Mucosa of descending colon (tissue), 3 donors: ENCODE measurements at places on chromosomes 2 and 18. TPM values are rescaled to one million over a fixed set of nuclear protein-coding genes. Genes with fewer than 3 reads are reported as not detected.

- no peak for DNase-seq
These were observed 65.5 kb downstream of the MSTN start for GRCh38 chr2:189997016-189997415.

GALNT14 gene
- total RNA-seq: 0.75 TPM

- no peak for DNase-seq
These were observed 245.9 kb downstream of the METTL4 start for GRCh38 chr18:2325308-2325849.

- no peak for DNase-seq
These were observed 230.7 kb downstream of the HAUS1 start for GRCh38 chr18:46334868-46335281.

GRCh38 chr2:230152334-230152733 lies 67.5 kb downstream of the SP110 start:
- no peak for DNase-seq

- DNase-seq: no peak
These were observed 170.4 kb downstream of the NCK2 start for GRCh38 chr2:105915005-105915558.

C1QL2 gene
- not detected for total RNA-seq

- no peak for DNase-seq
These were observed 45.6 kb upstream of the ITGAV start for GRCh38 chr2:186544255-186544675.

DNA sequence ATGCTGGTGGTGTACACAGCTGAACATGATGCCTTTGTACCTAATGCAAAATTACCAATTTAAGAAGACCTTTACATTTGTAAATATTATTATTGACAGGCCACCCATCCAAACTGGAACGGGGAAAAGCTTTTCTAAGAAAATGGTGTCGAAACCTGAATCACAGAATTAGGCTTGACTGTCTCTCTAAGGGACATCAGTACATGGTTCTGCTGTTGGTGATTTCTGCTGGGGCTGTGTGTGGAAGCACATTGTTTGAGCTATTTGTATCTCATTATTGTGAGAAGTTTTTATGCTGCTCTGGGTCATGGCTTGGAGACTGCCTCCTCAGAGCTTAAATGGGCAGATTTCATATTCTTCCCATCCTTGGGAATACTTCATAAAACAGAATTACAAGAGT lies 420.9 kb upstream of the POU3F3 start:
- no peak for DNase-seq

GRCh38 chr18:50680966-50681365 lies 121.1 kb downstream of the MAPK4 start:
- no peak for DNase-seq

PARD6G gene
- 8.5 TPM for total RNA-seq

- no peak for DNase-seq
These were observed 522.8 kb upstream of the CDH7 start for GRCh38 chr18:65227970-65228369.

GRCh38 chr2:203675086-203675485 lies 31.4 kb upstream of the CD28 start:
- DNase-seq: no peak

DNA sequence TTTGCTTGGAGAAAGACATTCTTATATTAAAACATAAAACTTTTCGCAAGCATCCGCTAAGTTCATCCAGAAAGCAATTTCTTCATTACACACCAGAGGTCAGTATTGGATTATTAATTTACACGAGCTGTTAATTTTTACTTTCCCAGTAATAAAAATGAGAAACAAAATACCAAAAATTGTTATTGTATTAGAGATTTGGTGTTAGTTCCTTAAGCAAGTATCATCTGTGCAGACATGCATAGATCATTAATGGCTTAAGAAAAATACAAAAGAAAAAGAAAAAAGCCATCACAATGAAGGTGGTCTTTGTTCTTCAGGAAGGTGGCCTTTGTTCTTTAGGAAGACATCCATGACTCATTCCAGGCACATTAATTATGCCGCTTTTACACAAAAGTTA lies 53.6 kb upstream of the HNMT start:
- DNase-seq: no peak

- DNase-seq: no peak
These were observed 1.4 kb upstream of the ACTG2 start for GRCh38 chr2:73891276-73891901.

- DNase-seq: no peak
These were observed 27.3 kb downstream of the GRB14 start for GRCh38 chr2:164593959-164594358.

DNA sequence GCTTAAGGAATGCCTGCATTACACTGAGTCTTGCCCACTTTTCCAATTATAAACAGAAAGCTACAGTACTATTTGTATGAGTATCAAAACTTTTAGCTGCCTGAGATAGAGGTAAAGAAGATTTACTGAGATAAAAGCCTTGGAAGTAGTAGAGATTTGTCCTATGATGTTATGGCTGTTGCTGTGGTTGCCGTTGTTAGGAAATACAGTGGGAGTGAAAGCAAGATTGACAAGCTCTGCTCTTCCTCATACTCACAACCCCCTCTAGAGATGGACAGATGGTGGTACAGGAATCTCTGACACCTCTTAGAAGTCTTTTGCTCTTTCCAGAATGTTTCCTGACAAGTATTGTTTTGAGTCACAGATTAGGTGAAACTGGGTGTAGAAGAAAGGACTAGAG lies 242.5 kb downstream of the RPIA start:
- no peak for DNase-seq

ZC3H6 gene
- total RNA-seq: 10.9 TPM

- DNase-seq: no peak
These were observed 1.7 kb upstream of the QPCT start for GRCh38 chr2:37342591-37343220.

- DNase-seq: peak; percentile 61
These were observed 579 bp downstream of the LOXL3 start for GRCh38 chr2:74552914-74553811.

IGFBP2 gene
- 26.7 TPM for total RNA-seq

DNA sequence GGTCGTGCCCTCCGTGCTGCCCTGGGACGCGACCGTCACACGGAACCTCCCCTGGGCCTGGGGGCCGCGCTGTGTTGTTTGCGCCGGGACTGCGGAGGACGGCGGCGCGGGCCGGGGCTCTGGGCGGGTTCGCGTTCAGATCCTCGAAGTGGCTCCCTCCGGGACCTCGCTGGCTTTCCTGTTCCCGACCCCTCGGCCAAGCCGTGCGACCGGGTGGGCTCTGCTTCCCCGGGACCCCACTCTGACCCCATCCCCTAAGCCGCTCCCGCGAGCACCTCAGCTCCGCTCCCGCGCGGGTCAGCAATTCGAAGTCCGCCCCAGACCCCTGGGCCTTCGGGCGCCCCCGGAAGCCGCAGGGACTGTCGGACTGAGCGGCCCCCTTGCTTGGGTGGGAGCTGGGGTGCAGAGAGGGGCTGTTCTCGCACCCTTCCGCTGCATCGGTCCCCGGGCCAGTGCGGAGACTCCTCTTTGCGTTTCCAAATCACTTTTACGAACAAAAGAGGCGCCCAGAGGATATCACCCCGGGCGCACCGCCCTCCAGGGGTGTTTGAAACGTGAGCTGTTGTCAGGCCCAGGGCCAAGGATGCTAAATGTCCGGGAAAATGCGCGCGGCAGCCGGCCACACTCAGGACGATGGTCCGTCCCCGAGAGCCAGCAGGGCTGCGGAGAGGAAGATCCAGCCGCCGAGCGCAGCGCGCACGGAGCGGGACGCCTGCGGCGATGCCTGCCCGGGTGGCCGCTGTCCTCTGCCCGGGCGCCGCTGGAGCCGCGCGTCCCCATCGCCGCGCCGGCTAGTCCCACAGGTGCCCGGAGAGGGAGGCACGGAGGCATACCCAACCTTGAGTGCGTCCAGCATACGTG lies 73.5 kb downstream of the ZCCHC2 start:
- no peak for DNase-seq

- DNase-seq: no peak
These were observed 5.9 kb upstream of the NEURL3 start for GRCh38 chr2:96510931-96511595.

GRCh38 chr18:35605686-35606417 lies 24.3 kb downstream of the GALNT1 start:
- DNase-seq: no peak

DPY30 gene
- 49.0 TPM for total RNA-seq

DNA sequence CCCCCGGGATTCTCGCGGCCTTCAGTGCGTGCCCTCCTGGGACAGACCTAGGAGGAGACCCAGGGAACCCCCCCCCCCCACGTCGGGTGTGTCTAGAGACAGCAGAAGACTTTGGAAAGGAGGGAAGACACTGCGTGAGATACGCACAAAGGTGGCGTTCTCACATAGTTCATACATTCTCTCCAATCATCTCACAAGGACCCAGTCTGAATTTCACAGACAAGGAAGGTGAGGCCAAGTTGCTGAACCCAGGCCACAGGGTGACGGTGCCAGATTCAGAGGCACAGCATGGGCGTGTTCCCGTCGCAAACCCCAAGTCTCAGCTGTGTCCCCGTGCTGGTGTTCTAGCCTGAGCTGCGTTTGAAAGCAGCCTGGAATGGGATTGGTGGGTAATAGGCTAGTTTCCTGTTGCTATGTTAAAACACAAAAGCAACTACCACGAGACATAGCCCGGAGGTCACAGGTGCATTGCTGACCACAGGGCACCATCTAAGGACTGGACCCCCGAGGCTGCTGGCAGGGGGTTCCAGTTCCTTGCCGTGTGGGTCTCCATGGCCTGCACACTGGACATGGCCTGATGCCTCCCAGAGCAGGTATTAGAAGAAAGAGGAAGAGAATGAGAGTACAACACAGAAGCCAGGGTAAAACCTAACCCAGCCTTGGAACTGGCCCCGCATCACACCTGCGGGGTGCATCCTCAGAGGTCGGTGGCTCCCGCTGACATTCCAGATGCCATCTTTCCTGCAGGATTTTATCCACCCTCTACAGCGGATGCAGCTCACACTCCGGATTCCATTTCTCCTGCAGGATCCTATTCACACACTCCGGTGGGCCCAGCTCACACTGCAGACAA lies 1.1 kb upstream of the PXDN start:
- peak; percentile 42 for DNase-seq

DNA sequence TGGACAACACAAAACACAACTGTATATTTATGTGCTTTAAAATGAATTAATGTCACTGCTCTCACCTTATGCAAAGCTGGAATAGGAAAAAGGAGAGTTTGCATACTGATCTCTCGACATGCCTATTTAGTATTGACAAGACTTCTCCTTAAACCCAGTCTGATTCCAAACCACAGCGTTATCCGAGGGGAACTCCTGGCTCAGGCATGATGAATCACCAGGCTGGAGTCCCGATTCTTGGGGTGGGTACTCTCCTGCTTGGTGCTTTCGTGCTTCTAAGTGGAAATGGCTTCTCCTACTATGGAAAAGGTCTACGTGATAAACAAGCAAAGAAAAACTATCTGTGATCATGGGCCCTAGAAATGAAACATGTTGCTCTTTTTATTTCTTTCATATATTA lies 88.9 kb upstream of the SLC35G4 start:
- DNase-seq: no peak

- no peak for DNase-seq
These were observed 269.3 kb upstream of the SETBP1 start for GRCh38 chr18:44411262-44411905.

- DNase-seq: no peak
These were observed 42.5 kb downstream of the MOB4 start for GRCh38 chr2:197558393-197558792.

DNA sequence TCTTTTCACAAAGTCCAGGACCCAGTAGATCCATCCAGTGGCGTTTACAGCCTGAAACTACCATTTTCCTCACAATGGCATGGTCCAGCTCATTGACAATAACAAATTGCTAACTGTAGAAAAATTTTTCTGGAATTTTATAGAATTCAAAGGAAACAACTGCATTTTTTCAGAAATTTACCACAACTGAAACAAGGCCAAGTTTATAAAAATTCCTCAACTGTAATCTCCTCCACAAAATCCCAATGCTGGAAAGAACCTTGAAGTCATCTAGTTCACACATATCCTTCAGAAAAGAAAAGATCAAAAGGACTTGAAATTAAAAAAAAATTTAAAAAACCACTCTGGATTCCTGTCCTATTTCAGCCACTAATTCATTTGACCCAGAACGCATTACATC lies 226.0 kb upstream of the CTAGE1 start:
- DNase-seq: no peak

DNA sequence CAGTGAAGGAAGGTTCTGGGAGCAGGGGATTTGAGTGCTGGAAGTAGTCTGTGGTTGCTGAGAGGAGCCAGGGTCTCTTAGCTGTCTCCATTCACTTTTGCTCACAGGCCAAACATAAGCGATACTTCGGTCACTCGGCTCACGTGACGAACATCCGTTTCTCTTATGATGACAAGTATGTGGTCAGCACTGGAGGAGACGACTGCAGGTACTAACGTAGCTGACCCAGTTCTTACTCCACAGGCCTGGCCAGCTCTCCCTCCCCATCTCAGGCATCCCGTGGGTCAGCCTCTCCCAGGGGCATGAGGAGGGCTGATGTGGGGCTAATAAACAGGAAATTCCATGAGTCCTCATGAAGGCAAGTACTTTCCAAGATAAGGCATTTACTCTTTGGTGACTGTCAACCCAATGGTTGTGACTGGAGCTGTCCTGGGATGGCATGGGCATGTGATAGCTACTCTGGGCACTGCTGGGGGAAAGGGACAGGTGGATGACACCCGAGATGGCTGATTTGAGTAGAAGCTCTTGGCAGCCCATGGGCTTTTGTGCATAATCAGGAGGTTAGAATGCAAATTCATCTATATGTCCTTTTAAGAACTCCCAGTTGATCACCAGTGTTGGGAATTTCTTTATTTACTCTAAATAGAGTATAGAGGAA lies 81.6 kb downstream of the RTN4 start:
- DNase-seq: no peak

DNA sequence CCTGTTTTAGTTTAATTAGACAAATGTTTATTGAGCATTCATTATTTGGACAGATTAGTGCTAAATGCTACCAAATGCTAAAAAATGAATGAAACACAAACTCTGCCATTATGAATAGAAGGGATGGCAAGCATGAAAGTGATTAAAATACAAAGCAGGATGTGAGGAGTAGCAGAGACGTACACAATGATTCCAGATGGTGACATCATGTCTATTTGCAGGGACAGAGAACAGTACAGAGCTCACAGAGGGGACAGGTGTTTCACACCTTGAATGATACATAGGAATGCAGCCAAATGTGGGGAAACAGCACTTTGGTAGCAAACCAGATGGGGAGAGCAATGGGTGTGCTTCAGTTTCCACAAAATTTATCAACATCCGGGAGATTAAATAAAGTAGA lies 76.3 kb downstream of the CD226 start:
- no peak for DNase-seq

GRCh38 chr2:239768031-239768790 lies 256.9 kb downstream of the NDUFA10 start:
- no peak for DNase-seq

HTRA2 gene
- total RNA-seq: 37.1 TPM

GRCh38 chr2:199309411-199309810 lies 148.3 kb downstream of the SATB2 start:
- no peak for DNase-seq

GRCh38 chr2:216315802-216316603 lies 56.3 kb downstream of the MARCHF4 start:
- no peak for DNase-seq

- DNase-seq: no peak
These were observed 239.1 kb downstream of the ASXL3 start for GRCh38 chr18:33817096-33817495.

- no peak for DNase-seq
These were observed 36.3 kb upstream of the MSTN start for GRCh38 chr2:190098851-190099250.

GRCh38 chr2:30230497-30231211 lies 680 bp upstream of the LBH start:
- no peak for DNase-seq
